Osteocyte (in vitro differentiated cells): ENCODE measurements at places on chromosomes 1 and 21. TPM values are rescaled to one million over a fixed set of nuclear protein-coding genes. Genes with fewer than 3 reads are reported as not detected.

RPS6KA1 gene
- total RNA-seq: 4.4 TPM in 2 replicates

CLDN17 gene
- not detected in 2 replicates for total RNA-seq

E2F2 gene
- total RNA-seq: 1.3 TPM in 2 replicates

HSPA13 gene
- 54.2 and 59.1 TPM in 2 replicates for total RNA-seq

DNA sequence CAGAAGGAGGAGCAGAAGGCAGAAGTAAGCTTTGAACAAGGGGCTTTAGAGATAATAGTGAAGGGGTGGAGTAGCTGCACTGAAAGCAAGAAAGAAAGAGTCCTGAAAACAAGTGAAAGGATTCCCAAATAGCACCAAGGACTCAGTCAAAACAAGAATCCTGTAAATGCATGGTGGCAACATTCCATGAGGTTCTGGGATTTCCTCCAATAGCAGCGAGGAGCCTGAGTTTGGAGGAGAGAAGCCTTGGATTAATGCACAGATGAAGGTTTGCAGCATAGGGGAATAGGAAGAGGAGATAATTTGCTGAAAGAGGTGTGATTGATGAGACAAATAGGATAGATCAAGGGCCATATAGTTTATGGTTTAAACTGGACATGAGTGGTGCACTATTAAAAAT, 10.9 kb downstream of the KRTAP22-2 start:
- DNase-seq: no peak

DNA sequence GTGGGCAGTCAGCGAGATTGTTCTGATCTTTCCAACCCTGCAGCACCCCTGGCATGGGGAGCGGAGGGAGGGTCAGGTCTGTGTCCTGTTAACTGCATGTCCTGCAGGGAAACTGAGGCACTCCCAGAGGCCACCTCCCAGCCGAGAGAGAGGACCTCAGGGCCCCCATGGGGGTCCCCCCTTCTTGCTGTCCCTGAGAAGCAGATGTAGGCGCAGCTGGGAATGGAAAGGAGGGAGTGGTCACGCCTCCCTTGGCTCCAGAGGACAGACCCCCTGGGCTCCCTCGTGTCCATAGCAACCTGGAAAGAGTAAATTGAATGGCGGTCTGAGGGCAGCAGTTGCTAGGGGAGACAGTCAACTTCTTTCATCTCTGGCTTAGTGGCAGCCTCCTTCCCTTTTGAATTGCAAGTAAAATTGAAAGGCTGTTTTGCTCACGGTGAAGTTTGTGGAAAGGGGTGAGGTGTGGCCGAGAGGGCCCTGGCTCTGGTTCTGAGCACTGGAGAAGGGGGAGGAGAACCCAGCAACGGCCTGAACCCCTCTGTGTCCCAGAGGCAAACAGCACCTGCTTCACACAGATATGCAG, 4.9 kb downstream of the CROCC start:
- no peak for DNase-seq
